ENCODE measurements at places on chromosomes 13 and 19.

GRCh38 chr13:52348983-52349780, 56.8 kb downstream of the THSD1 start:
- peak; percentile 67 for DNase-seq

DNA sequence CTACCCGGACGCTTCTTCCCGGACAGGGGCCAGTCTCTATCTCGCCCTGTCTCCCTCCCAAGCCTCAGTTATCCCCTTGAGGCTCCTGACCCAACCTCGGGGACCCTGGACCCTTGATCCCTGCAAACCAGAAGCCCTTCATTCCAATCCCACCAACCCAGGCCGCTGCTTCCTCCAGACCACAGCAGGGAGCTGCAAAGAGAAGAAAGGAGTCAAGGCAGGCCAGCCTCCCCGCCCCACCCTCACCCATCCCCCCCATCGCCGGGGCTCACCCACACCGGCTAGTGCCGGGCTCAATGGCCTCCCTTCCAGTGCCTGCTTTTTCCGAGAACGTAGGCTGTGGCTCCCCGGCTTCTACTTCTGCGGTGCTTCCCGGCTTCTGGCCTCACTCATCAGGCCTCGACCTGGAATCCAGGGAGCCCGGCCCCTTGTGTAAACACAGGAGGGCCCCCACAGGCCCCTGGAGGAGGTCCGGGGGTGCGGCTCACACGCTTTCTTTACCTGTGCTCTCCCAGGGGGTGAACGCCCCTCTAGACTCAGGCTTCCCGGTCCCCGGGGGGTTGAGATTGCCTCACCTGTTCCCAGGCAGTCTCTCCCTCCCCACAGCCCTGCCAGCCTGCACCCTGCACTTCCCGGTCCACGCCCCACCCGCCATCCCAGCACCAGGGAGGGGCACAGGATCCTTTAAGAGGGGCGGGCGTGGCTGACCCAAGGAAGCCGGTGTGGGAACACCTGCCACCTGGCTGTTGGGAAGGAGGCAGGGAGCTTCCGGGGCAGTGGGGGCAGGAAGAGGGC, at the start of gene FAM83E:
FAM83E (minus strand) TSS at position 641 of the 795 bp plus-strand sequence. CDS start 1,704 bp downstream, outside the sequence.
- DNase-seq = no peak

DNA sequence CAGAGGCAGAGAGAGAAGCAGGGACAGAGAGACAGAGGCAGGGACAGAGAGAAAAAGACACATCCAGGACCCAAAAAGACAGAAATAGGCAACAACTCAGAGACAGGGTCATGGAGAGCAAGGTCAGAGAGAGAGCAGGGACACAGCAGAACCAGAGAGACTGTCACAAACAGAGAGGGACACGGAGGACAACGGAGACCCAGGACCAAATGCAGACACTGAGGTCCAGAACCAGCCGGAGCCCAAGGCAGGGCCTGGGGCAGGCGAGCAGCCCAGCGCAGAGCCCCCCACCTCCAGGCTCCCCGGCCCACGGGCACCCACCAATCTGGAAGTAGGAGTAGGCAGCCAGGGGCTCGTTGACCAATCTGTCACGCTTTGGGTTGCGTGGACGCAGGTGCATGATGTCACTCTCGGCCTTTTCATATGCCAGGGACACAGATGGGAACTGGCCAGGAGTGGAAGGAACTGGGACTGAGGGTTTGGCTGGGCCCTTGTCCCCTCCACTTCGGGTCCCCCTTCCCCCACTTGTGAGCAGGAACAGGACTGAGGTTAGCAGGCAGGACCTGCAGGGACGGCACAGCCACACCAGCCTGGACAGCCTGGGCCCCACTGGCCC, 8.1 kb downstream of the TMEM147 start:
- no peak for DNase-seq

DNA sequence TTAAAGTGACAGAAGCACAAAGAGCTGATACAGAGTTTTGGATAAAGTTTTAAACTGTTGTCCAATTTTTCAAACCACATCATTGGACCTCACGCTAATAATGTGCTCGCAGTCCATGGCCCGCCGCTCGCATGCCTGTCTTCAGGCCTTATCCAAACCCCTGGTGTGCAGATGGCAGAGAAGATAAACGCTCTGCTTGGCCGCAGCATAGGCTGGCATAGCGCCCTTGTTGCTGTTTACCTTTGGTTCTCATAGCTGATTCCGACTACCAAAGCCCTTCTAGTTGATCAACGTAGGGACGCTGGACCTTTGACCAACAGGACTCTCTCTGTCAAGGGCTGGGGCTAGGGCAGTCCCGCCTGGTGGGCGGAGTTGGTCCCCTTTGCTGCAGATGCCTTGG, 23.5 kb upstream of the QTRT1 start:
- no peak for DNase-seq

DNA sequence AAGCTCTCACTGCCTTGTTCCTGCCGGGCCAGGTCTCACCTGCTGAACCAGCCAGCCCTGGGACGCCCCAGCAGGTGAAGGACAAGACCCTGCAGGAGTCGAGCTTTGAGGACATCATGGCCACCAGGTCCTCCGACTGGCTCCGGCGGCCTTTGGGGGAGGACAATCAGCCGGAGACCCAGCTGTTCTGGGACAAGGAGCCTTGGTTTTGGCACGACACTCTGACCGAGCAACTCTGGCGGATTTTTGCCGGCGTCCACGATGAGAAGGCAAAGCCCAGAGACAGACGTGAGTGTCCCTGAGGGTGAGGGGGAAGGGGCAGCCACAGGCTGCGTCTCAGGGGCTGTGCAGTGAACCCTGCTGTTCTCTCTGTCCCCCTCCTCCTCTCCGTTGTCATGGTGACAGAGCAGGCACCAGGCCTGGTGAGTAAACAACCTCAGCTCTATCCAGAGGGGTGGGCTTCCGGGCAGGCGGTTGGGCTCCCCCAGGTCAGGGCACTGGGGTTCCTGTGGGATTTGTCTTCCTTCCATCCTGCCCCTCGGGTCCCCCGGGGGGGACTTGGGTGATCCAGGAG, 9.7 kb downstream of the TLE6 start:
- peak; percentile 33 for DNase-seq

- DNase-seq = peak; percentile 62
These were observed 3.5 kb downstream of the IER2 start for GRCh38 chr19:13153569-13154240.

DNA sequence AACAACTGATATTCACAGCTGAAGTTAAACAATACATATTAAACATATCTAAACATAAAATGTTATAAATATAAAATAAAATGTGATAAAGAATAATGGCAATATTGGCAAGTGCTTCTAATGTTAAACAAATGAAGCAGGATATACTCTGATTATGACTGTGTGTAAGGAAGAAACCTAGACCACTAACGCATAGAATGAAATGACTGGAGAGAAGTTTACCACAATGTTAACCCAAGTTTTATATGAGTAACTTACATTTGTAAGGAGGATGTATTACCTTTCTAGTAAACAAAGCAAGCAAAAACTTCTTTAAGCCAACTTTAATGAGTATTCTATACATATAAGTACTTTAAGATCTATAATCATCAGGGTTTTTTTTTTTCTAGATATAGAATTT, 43.0 kb downstream of the RB1 start:
- DNase-seq = no peak

DNA sequence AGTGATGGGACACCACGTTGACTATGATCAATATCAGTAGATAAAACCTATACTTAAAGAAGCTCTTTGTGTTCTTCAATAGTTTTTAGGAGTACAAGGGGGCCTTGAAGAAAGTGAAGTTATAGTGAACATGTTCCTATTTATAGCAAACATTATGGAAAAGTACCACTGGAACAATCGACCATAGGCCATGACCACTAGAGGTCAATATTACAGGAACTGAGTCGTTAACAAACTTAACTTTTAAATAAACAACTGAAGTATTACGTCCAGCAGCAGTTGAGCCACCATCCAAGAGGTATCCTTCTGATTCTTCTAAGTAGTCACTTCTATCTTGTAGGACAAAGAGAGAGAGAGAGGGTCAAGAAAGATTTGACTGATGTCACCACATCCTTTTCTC, 391.0 kb upstream of the SLITRK5 start:
- DNase-seq = no peak

DNA sequence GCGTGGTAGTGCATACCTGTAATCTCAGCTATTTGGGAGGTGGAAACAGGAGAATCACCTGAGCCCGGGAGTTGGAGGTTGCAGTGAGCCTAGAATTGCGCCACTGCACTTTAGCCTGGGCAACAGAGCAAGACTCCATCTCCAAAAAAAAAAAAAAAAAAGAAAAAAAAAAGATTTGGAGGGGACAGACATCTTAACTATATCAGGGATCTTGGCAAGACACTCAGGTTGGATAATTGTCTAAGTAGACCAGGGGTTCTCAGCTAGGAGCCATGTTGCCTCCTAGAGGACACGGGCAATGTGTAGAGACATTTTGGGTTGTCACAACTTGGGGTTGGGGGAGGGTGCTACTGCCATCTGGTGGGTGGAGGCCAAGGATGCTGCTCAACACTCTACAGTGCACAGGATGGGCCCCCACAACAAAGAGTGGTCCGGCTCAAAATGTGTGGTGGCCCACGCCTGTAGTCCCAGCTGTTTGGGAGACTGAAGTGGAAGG, 1.9 kb upstream of the ZNF580 start:
- peak; percentile 62 for DNase-seq

DNA sequence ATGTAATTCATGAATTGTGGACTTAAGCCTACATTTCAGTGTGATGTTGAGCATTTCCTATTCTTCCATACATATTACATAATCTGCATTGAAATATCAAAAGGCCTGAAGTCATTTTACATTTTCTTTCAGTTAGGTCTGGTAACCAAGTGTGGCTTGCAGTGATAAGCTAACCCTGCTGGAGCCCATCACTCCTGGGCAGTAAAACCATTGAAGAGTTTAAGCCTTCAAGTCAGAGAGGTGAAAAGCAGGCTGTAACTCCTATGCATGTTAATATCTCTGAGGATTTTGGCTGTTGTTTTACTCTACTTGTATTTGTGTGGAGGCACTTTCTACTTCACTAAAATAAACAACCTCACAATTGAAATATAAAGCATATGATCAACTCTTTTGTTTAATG, 248.8 kb downstream of the SLITRK5 start:
- no peak for DNase-seq

GRCh38 chr13:25980255-25980654, 71.6 kb downstream of the SHISA2 start:
- DNase-seq = peak; percentile 59

DNA sequence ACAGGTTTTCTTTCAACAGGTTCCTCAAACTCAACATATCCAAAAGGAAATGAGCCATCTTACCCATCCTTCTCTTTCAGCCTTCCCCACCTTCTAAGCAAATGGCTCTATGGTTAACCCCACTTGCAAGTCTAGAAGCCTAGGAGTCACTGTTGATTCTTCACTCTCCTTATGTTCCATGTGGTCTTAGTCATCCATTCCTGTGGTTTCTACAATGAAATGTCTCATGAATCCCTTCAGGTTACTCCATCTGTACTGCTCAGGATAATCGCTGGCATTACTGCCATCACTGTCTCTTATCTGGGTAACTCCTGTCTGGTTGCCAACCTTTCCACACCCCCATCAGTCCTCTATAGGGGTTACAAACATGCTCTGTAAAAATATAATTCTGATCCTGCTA, 381.3 kb downstream of the ENOX1 start:
- DNase-seq = no peak

GRCh38 chr19:19071897-19072296, 8.1 kb downstream of the SLC25A42 start:
- DNase-seq = no peak

- no peak for DNase-seq
These were observed 245.4 kb downstream of the SHISA2 start for GRCh38 chr13:25806264-25806974.

DNA sequence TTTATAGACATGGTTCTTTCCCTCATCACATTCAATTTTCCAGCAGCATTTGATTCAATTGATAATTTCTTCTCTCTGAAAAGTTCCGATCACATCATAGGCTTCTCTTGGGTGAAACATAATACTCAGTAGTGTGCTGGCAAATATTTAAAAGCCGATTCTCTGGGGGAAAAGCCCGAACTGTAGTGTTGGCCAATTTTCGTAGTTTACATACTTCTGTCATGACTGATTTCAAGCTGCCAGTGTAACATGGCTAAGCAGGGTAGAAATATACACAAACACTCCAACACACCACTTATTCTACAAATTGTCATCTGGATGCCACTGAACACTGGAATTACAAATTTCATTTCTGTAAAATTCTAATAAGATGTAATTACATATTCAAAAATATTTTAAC, 56.1 kb upstream of the FREM2 start:
- no peak for DNase-seq

GRCh38 chr13:78595495-78596398, 7.6 kb downstream of the POU4F1 start:
- DNase-seq = no peak

DNA sequence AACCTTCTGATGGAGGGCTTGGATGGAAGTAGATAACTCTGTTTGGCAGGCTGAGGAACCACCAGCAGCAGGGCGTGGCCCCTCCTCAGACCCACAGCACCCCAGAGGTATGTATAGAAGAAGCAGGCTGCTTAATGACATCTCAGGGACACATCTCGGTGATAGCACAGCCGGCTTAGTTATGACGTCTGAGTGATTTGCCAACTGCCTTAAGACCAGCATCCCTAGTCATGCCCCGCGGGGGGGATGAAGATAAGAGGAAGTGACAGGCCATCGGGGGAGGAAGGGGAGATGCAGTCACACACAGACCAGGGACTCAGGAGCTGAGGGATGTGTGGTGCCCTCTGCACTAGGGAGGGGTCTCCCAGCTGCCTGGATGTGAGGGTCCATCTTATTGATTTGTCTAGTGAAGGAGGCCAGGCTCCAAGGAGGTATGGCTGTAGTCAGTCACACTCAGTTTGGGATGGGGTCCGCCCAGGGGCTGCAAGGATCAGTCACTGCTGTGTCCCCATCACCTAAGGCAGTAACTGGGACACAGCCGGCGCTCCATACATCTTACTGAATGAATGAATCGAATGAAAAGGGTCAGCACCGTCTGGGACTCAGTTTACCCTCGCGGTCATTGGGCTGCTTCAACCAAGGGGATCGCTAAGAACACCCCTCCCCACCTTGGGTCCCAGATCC, 19.2 kb upstream of the ERCC1 start:
- DNase-seq = peak; percentile 51

- DNase-seq = no peak
These were observed 317.8 kb downstream of the ATP8A2 start for GRCh38 chr13:25689539-25689938.

GRCh38 chr13:110422913-110423688, 116.0 kb downstream of the COL4A2 start:
- DNase-seq = peak; percentile 75

DNA sequence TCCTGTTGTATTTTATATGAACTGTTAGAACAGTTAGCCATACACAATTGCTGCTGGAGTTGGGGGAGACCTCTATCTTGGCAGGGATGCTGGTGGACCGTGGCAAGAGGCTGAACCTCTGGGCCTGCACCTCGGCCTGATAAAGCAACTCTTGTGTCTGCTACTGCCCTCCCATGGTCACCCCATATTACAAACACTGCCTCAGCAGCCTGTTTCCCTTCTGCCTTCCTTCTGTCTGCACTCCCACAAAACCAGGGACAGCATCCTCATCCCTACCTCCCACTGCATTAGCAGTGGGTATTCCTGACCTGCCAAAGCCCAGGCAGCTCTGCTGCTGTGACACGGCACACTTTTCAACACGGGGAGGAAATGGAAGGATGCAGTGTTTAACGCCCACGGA, 456.4 kb downstream of the FGF14 start:
- DNase-seq = no peak
